ENCODE measurements at places on chromosomes 7 and 10. TPM values are rescaled to one million over a fixed set of nuclear protein-coding genes. Genes with fewer than 3 reads are reported as not detected.

DNA sequence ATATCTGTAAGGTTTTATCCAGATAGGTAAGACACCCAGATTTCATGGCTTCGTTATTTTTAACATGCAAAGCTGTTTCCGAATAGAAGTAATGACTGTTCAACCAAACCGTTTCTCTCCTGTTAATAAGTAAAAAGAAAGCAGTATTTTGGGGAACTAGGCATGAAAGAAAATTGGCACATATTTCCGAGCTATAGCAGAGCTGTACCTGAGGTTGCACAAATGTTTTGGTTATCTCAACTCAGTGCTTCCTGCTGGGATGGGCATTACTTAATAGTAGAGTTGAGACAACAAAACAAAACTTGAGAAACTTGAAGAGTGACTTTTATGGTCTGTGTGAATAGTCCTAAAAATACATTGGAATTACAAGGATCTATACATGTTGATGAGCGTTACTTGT lies 564.3 kb upstream of the SORCS1 start:
- no peaks in the 10 kb centered on the region for H3K4me1 ChIP-seq
- DNase-seq = no peak
- no peaks in the 10 kb centered on the region for H3K36me3 ChIP-seq
- H3K27ac ChIP-seq = no peak overlapping the region

Gene FAM25C
- not detected for polyA plus RNA-seq

DNA sequence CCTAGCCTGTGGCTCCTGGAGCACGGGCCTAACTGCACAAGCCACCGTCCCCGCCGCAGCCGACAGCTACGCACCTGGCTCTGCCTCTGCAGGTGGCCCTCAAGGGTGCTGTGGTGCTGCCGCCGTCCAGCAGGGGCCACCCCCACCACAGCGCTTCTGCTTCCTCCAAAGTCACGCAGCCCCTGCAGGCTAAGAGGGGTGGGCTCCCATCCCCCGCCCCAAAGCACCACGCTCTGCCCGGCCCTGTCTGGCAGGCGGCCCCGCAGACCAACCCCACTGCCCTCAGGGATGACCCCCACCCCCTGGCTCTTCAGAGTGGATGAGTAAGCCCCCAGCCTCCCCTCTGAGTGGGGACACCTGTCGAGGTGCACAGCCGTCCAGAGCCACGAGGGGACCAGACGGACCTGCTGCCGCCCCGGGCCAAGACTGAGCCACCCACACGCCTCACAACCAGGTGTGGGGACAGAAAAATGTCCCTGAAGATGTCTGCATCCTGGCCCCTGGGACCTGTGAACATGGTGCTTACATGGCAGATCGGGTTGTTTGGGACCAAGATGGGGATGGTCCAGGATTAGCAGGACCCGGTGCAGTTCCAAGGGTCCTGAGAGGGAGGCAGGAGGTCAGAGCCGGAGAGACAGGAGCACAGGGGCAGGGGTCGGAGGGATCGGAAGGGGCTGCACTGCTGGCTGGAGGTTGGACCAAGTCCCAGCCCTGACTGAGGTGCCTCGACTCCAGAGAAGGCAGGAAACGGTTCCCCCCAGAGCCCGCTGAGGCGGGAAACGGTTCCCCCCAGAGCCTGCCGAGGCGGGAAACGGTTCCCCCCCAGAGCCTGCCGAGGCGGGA lies 9.0 kb upstream of the ADAP1 start:
- no peak overlapping the region for H3K27ac ChIP-seq
- H3K4me3 ChIP-seq = no peak overlapping the region
- no peaks in the 10 kb centered on the region for H3K27me3 ChIP-seq
- peaks cover 8% of the 10 kb centered on the region for H3K36me3 ChIP-seq
- peaks cover 7% of the 10 kb centered on the region for H3K4me1 ChIP-seq

DNA sequence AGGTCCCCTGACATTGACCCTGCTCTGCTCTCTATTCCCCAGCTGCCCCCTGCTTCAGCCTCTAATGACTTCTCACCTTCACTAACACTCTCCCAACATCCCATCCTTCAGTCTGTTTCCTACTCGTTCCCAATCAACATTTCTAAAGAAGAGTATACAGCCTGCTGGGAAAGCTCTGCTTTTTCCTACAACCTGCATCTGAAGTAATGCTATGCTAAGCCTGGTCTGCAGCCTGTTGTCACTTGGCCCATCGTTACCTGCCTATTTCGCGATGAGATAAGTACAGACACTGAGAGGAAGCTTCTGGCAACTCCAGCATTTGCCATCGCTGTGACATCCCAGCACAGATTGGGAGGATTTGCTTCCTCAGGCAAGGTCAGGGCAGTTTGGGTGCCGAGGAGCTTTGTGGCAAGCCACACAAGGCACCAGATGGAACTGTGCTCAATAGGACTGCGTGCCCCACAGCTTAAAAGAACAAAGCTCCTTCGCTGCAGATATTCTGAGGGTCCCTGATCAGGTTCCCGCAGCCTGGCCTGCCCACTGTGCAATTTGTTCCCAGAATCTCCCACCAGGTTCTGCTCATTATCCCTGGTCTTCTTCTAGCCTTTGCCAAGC lies 51.4 kb downstream of the PKD1L1 start:
- no peak for DNase-seq
- no peaks in the 10 kb centered on the region for H3K36me3 ChIP-seq
- H3K4me1 ChIP-seq = no peaks in the 10 kb centered on the region
- H3K27me3 ChIP-seq = no peaks in the 10 kb centered on the region
- no peak overlapping the region for H3K27ac ChIP-seq

Gene RBM20
- polyA plus RNA-seq = not detected

DNA sequence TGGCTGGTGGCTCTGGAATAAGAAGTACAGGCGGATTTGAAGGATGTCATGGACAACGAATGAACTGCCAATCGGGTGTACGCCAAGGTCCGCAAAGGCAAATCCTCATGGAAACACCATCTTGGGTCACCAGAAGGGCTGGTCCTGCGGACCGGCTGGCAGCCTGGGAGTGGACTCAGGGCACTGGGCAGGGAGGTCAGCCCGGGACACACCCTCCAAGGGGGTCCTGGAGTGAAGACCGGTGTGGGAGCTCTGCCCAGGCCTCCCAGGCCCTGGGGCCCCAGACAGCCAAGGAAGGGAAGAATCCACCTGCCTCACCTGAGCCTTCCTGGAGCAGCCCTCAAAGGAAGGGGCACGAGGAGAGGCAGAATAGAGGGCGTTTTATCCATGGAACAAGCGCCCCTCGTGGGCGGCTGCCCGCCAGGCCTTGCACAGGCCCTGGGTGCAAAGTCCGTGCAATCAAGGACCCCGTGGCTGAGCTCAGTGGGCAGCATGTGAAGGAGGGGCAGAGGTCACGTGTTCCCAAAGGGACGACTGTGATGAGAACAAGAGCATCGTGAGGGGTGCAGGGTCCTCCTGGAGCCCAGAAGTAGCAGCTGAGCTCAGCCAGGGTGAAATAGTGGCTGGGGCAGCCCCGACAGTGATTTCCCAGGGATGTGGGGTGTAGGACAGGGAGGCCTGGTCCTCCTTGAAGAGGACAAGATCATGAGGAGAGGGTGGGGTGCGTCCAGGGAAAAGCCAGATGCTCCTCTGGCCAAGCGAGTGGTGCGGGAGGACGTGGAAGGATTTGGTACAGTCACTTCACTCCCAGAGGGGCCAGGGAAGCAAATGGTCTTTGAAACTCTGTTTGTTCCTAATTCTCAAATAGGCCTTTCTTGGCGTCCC lies 105.2 kb downstream of the TCERG1L start:
- H3K27me3 ChIP-seq = no peaks in the 10 kb centered on the region
- no peak overlapping the region for H3K4me3 ChIP-seq
- H3K36me3 ChIP-seq = no peaks in the 10 kb centered on the region
- no peak overlapping the region for H3K27ac ChIP-seq
- no peaks in the 10 kb centered on the region for H3K4me1 ChIP-seq

Gene PODXL
- 1.2 TPM for polyA plus RNA-seq

Gene OR2A5
- not detected for polyA plus RNA-seq

- H3K4me1 ChIP-seq = no peaks in the 10 kb centered on the region
- DNase-seq = no peak
- H3K27ac ChIP-seq = no peak overlapping the region
- no peaks in the 10 kb centered on the region for H3K36me3 ChIP-seq
Measured at GRCh38 chr10:86065711-86066251, 300.8 kb downstream of the GRID1 start.

DNA sequence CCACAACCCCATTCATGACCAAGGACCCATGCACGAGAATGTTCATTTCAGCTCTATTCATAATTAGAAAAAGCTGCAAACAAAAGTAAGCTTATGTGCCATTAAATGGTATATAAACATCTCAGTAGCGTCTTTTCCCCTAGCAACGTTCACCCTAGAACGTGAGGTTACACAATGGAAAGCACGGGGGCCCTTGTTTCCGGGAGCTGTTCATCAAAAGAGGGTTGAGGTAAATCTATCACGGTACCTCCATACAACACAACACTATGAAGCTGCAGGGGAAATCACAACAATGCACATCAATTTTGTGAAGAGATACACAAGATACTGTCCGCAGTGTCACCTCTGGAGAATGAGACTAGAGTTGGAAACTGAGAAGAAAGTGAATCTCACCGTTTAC lies 80.9 kb upstream of the DDC start:
- no peak for DNase-seq
- no peaks in the 10 kb centered on the region for H3K27me3 ChIP-seq
- no peak overlapping the region for H3K4me3 ChIP-seq
- no peaks in the 10 kb centered on the region for H3K4me1 ChIP-seq
- H3K36me3 ChIP-seq = no peaks in the 10 kb centered on the region

GRCh38 chr7:142537760-142538159 lies 211.5 kb upstream of the PRSS1 start:
- DNase-seq = no peak
- no peaks in the 10 kb centered on the region for H3K36me3 ChIP-seq
- no peak overlapping the region for H3K27ac ChIP-seq
- H3K27me3 ChIP-seq = peaks cover 5% of the 10 kb centered on the region
- no peaks in the 10 kb centered on the region for H3K4me1 ChIP-seq

Gene ZCCHC24
- polyA plus RNA-seq = 16.4 TPM

Gene ARHGAP12
- polyA plus RNA-seq = 7.0 TPM

- no peaks in the 10 kb centered on the region for H3K4me1 ChIP-seq
- no peak overlapping the region for H3K4me3 ChIP-seq
- H3K27ac ChIP-seq = no peak overlapping the region
- DNase-seq = no peak
- H3K27me3 ChIP-seq = no peaks in the 10 kb centered on the region
Measured at GRCh38 chr10:71863203-71863602, 12.2 kb upstream of the PSAP start.

Gene NRAP
- polyA plus RNA-seq = 0.12 TPM

Gene CREB5
- 0.25 TPM for polyA plus RNA-seq

GRCh38 chr7:135964791-135965190 lies 12.4 kb downstream of the MTPN start:
- H3K36me3 ChIP-seq = no peaks in the 10 kb centered on the region
- H3K27me3 ChIP-seq = no peaks in the 10 kb centered on the region
- DNase-seq = no peak
- no peak overlapping the region for H3K4me3 ChIP-seq

GRCh38 chr7:49425277-49425818 lies 348.1 kb upstream of the VWC2 start:
- no peaks in the 10 kb centered on the region for H3K4me1 ChIP-seq
- DNase-seq = no peak
- H3K4me3 ChIP-seq = no peak overlapping the region
- no peak overlapping the region for H3K27ac ChIP-seq
- peaks cover 3% of the 10 kb centered on the region for H3K27me3 ChIP-seq

GRCh38 chr10:3292636-3293035 lies 120.1 kb upstream of the PITRM1 start:
- no peaks in the 10 kb centered on the region for H3K4me1 ChIP-seq
- no peak overlapping the region for H3K4me3 ChIP-seq
- no peak overlapping the region for H3K27ac ChIP-seq

GRCh38 chr10:34612446-34612845 lies 202.7 kb downstream of the PARD3 start:
- no peaks in the 10 kb centered on the region for H3K4me1 ChIP-seq
- no peak overlapping the region for H3K27ac ChIP-seq
- no peaks in the 10 kb centered on the region for H3K27me3 ChIP-seq
- no peak overlapping the region for H3K4me3 ChIP-seq
- H3K36me3 ChIP-seq = no peaks in the 10 kb centered on the region

GRCh38 chr7:42745357-42746059 lies 166.4 kb downstream of the C7orf25 start:
- no peak overlapping the region for H3K27ac ChIP-seq
- no peak overlapping the region for H3K4me3 ChIP-seq
- no peaks in the 10 kb centered on the region for H3K4me1 ChIP-seq
- H3K27me3 ChIP-seq = peaks cover 3% of the 10 kb centered on the region
- no peaks in the 10 kb centered on the region for H3K36me3 ChIP-seq
- no peak for DNase-seq

Gene MTURN
- polyA plus RNA-seq = 2.8 TPM

DNA sequence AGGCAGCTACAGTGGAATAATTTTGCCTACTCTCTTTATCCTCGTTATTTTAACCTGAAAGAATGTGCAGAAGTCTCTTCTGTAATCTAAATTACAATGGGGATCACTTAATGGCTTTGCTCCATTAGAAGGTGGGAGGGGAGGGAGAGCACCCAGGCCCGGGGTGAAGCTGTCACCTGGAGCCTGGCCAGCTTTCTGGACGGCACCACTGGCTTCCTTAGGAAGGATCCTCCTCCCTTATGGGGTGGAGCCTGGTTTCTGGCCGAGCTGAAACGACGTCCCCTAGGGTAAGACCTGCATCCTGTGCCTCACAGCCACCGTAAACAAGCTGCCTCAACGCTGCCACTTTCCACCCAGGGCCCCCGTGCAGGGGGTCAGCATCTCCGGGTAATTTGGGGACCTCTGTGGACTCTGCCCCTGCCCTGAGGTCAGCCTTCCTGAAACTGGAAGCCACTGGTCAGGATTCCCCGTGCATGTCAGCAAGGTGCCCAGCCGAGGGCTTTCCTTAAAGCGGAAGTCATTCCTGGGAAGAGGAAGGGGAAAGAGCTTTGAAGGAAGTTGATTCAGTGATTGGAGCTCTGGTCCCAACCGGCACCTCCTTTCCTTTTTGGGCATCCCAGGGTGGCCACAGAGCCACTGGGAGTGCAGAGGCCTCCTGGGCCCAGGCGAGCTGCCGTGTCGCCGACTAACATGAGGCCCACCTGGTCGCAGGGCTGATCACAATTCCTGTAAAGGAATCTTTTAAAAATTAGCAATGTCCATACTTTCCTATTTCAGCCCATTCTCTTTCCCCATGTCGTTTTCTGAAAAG lies 569.1 kb downstream of the DNAJB6 start:
- no peaks in the 10 kb centered on the region for H3K4me1 ChIP-seq
- H3K27ac ChIP-seq = no peak overlapping the region

- no peaks in the 10 kb centered on the region for H3K4me1 ChIP-seq
- no peak overlapping the region for H3K4me3 ChIP-seq
- DNase-seq = no peak
- peak overlapping the region; percentile 48 for H3K27ac ChIP-seq
- no peaks in the 10 kb centered on the region for H3K27me3 ChIP-seq
Measured at GRCh38 chr7:12719141-12719919, 31.9 kb downstream of the ARL4A start.

DNA sequence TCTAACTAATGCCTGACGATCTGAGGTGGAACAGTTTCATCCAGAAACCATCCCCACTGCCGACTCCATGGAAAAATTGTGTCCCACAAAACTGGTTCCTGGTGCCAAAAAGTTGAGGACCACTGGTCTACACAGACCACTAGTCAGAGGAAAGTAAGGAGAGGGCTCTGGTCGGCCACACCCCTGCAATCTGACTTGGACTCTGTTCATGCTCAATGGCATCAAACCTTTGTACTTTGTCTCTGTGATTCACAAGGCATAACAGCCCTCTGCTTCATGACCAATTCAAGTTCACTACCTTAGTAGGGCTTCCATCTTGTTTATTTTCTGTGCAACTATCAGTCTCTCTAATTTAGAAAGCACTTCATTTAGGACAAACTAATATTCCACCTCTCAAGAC lies 1.8 kb downstream of the TUBAL3 start:
- H3K36me3 ChIP-seq = no peaks in the 10 kb centered on the region
- H3K27ac ChIP-seq = no peak overlapping the region
- no peak overlapping the region for H3K4me3 ChIP-seq
- no peaks in the 10 kb centered on the region for H3K4me1 ChIP-seq
- no peak for DNase-seq
